Mesothelial cell of epicardium (in vitro differentiated cells): ENCODE measurements at places on chromosomes 5 and 9. TPM values are rescaled to one million over a fixed set of nuclear protein-coding genes. Genes with fewer than 3 reads are reported as not detected.

Gene BTNL3
- total RNA-seq, result not detected in 3 replicates

- peaks cover 42% of the 10 kb centered on the region for H3K4me1 ChIP-seq
- peak overlapping the region; percentile 99 for H3K27ac ChIP-seq
- DNase-seq, result no peak
- no peak overlapping the region for H3K4me3 ChIP-seq
- no peaks in the 10 kb centered on the region for H3K27me3 ChIP-seq
Observed at GRCh38 chr5:74325866-74326265, 314.7 kb downstream of the ENC1 start.

Gene OR1J2
- total RNA-seq, result not detected in 3 replicates

- DNase-seq, result no peak
- H3K36me3 ChIP-seq, result no peaks in the 10 kb centered on the region
- H3K27ac ChIP-seq, result peak overlapping the region; percentile 13
- peaks cover 30% of the 10 kb centered on the region for H3K4me1 ChIP-seq
- H3K4me3 ChIP-seq, result peak overlapping the region; percentile 9
- no peaks in the 10 kb centered on the region for H3K27me3 ChIP-seq
Observed at GRCh38 chr9:125409637-125410521, 148.3 kb downstream of the GAPVD1 start.

- peak; percentile 62 for DNase-seq
- H3K27me3 ChIP-seq, result peaks cover 89% of the 10 kb centered on the region
- H3K36me3 ChIP-seq, result no peaks in the 10 kb centered on the region
- peak overlapping the region; percentile 68 for H3K4me3 ChIP-seq
Observed at GRCh38 chr5:55176176-55176818, 3.3 kb upstream of the CDC20B start.

DNA sequence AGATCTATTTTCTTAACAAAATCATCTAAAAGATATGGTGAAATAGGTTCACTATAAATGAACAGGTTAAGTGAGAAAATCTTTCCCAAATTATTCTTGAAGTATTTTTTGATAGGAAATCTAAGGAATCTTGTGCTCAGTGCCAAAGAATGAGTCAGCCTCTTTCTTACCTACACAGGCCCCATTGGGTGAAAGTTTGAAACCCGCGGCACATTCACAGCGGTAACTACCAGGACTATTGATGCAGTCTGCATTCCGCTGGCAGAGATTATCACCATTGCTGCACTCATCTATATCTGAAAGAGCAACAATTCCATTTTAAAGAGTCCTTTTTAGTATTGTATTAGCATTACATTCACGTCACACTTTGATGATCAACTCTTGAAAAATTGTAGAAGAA lies 221.8 kb downstream of the SLC12A2 start:
- no peaks in the 10 kb centered on the region for H3K27me3 ChIP-seq
- no peak overlapping the region for H3K27ac ChIP-seq
- no peak overlapping the region for H3K4me3 ChIP-seq

Gene RBM18
- 16.7 to 22.1 TPM (median 20.5 TPM) in 3 replicates for total RNA-seq

GRCh38 chr5:15948190-15948589 lies 231.4 kb downstream of the MARCHF11 start:
- no peak for DNase-seq
- H3K4me1 ChIP-seq, result peaks cover 12% of the 10 kb centered on the region
- no peaks in the 10 kb centered on the region for H3K27me3 ChIP-seq
- no peak overlapping the region for H3K4me3 ChIP-seq

DNA sequence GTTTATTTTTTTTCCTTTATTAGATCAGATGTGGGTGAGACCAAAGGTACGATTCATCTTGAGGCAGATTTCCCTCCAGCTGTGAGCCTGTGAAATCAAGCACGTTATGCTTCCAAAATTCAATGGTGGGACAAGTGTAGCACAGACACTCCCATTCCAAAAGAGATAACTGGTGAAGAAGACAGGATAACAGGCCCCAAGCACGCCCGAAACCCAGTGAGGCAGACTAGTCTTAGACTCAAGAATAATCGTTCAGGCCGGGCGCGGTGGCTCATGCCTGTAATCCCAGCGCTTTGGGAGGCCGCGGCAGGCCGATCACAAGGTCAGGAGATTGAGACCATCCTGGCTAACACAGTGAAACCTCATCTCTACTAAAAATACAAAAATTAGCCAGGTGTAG lies 36.8 kb upstream of the COL5A1 start:
- no peaks in the 10 kb centered on the region for H3K27me3 ChIP-seq
- no peak overlapping the region for H3K4me3 ChIP-seq
- H3K27ac ChIP-seq, result peak overlapping the region; percentile 83
- peaks cover 47% of the 10 kb centered on the region for H3K4me1 ChIP-seq

Gene LCN15
- 1.3 to 3.5 TPM (median 1.9 TPM) in 3 replicates for total RNA-seq

DNA sequence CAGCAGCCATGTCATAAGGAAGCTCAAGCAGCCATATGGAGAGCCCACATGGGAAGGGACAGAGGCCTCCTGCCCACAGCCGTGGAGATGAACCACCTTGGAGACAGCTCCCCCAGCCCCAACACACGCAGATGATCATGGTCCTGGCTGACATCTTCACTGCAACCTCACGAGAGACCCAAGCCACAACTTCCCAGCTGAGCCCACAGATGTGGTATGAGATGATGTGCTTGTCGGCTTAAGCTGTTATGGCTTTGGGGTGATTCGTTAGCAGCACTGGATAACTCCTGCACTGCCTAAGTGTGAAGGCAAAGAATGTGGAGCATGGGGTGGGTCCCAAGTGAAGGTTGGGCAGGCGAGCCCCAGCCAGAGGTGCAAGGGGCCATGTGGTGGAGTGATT lies 163.4 kb downstream of the ERCC6L2 start:
- H3K27ac ChIP-seq, result no peak overlapping the region
- no peak overlapping the region for H3K4me3 ChIP-seq
- H3K36me3 ChIP-seq, result peaks cover 12% of the 10 kb centered on the region

DNA sequence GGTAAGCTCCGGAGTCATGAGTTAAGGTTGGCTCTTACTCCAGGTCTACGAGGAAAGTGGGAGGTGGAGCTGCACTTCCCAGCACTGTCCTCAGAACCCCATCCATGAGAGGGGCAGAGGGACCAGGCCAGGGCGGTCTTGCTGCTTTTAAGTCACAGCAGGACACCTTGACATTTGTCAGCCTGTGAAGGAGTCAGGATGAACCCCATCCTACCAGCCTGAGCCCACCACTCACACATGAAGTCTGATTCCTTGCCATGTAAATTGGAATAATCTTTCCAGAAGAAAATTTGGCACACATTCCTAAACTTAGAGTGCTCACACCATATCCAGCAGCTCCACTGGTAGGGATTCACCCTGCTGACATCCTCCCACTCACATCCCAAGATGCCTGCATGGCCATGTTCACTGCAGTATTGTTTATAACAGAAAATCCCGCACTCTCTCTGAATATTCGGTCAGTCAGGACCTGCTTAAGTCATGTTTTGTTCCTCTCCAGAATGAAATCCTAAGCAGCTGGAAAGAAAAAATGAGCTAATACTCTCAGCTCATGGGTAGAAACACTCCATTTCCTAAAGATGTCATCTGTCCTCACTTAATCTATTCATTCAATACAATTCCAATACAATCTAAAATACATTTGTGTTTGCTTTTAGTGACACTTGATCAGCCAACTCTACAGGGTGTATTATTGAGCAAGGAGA lies 79.3 kb upstream of the COL5A1 start:
- peak; percentile 14 for DNase-seq
- H3K27me3 ChIP-seq, result no peaks in the 10 kb centered on the region
- H3K36me3 ChIP-seq, result no peaks in the 10 kb centered on the region
- H3K4me3 ChIP-seq, result no peak overlapping the region

Gene TOPORS
- 21.9 to 23.3 TPM (median 22.8 TPM) in 3 replicates for total RNA-seq

GRCh38 chr9:126203313-126203712 lies 123.3 kb upstream of the MVB12B start:
- H3K27ac ChIP-seq, result no peak overlapping the region
- no peaks in the 10 kb centered on the region for H3K4me1 ChIP-seq
- no peak overlapping the region for H3K4me3 ChIP-seq
- H3K27me3 ChIP-seq, result peaks cover 10% of the 10 kb centered on the region
